Activated T-cell treated with anti-CD3 and anti-CD28 coated beads for 1 hour (primary cell): ENCODE measurements at places on chromosomes 6 and 20.

DNA sequence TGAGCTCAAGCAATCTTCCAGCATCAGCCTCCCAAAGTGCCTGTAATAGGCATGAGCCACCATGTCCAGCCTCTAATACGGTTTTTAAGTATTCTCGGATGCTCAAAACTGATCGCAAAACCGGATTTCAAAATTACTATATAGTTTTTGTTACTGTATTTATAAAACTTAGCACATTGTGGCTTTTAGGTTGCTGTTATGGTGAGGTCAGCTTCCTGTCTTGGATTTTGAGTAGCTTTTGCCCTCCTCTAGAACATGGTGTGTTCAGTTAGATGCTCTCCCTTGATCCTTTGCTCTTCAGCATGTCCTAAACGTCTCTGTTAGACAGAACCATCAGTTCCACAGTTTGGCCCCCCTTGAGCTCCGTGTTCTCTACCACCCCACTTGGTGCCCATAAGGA, 96.2 kb downstream of the RPP40 start:
- no peak for DNase-seq

GRCh38 chr20:2330090-2330695, 34.4 kb downstream of the TGM3 start:
- DNase-seq = no peak

GRCh38 chr6:9675122-9675521, 739.8 kb downstream of the TFAP2A start:
- DNase-seq = no peak

DNA sequence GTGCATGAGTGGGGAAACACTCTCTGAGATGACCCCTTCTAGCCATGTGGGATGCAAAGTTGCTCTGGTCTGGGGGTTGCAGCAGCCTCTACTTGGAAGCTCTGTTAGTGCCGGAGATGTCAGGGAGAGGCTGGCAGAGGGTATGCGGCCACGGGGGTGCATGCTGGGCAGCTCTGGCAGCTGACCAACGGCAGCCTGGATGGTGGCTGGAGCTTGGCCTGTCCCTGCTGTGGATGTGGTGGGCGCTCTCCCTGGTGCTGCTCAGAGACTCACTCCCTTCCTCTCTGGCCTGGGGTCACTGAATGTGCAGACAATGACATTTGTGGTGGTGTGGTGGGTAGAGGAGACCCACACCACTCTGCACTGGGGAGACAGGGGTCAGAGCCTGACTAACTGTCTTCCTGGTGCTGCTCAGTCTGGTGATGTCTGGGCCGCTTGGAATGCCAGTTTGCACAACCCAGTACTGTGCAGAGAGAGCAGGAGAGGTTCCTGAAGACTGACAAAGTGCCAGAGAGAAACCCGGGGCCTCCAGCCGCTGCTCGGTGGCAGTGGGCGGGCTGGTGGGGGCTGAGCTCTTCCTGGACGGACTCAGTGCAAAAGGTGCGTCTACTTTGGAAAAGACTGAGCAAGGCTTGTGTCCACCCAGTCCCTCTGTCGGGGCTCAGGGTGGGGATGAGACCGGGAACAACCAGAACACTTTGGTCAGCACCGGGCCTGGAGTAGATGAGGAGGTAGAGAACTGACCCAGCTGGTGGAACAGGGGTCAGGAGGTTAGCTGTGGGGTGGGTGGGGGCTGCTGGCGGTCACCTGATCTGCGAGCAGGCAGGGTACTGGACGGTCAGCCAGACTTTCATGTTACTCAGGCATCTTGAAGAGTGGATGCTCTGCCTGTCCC, 2.7 kb downstream of the MYT1 start:
- no peak for DNase-seq

DNA sequence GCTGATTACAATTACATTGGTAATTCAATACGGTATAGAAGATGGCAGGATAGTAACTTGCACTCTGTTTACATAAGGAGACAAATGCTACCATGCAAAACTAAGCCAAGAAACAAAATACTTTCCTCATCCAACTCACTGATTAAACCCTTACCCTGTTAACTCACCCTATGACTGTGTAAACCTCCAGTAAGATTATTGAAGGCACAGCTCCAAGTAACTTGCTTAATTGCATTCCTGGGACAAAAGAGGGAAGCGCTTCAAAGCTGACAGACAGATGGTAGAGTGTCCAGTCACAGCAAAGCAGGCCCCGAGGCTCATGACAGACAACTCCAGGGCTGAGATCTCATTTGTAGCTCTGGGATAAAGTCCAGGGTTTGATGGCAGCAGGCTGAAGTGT, 6.9 kb upstream of the KIF16B start:
- DNase-seq = no peak

DNA sequence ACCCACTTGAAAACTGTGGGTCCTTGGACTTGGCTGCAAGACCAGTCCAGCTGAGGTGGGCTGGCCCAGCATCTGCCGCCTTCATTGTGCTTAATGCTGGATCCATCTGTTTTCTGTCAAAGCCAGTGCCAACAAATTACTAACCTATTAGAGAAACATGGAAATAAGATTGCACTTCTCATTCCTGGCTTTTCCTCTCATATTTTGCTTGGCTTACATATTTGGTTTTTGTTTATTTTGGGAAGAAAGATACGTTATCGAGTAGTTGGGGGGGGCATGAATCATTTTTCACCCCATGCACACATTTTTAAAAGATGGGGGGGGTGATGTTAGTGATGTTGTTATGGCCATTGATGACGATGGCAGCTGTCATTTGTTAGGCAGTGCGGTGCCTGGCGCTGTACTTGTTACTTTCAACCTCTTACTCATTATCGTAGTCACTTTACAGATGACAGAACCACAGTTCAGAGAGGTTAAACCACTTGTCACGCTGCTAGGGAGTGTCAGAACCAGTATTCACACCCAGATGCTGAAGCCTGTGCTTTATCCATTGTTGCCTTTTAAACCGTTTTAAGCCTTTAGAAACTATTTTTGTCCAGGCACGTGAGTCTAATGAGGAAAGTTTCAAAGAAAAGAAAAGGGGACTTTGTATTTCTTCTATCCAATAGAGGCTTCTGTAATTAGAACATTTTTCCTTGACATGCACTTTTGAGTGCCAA, 180.0 kb downstream of the TMEM242 start:
- DNase-seq = no peak

DNA sequence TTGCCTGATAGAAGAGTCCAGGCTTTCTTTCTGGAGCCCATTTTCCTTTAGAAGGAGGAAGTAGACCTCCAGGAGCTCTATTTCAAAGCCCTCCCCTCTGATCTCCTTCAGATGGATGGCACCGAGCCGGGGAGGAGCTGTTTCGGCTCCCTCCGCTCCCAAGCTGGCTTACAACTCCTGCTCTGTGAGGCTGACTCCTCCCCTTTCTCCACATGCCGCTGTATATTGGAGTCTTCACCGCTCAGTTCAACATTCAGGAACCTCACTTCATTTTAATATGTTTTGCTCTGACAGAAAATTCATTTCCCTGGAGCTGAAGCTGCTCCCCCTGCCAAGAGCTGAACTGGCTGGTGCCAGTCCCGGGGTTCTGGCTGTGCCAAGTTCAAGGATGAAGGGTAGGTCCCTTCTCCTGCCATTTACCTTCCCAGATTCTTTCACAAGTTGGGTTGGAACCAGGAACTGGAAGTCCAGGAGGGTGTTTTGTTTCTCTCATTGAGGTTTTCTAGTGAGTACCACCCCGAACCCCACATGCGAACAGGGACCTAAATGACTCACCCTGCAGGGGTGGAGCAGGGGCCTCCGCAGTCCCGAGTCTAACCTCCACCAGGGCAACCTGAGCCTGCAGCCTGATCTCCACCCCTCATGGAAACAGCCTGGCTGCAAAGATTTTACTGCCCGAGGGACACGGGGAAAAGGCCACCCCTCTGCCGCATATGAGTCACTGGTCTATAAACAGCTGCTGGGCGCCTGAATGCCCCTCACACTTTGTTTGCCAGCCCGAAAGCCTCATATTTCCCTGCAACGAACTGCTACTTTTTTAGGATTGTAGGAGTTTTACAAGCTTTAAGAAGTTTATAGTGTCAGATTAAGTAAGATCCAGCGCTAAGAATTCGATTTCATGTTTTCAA, 68.6 kb upstream of the FOXA2 start:
- no peak for DNase-seq
